ENCODE measurements at places on chromosomes 5 and 9.

- no peak for DNase-seq
These were observed 15.1 kb downstream of the ABCA2 start for GRCh38 chr9:137012694-137013570.

GRCh38 chr5:65305913-65306312 is 175.8 kb downstream of the ADAMTS6 start:
- DNase-seq: no peak

DNA sequence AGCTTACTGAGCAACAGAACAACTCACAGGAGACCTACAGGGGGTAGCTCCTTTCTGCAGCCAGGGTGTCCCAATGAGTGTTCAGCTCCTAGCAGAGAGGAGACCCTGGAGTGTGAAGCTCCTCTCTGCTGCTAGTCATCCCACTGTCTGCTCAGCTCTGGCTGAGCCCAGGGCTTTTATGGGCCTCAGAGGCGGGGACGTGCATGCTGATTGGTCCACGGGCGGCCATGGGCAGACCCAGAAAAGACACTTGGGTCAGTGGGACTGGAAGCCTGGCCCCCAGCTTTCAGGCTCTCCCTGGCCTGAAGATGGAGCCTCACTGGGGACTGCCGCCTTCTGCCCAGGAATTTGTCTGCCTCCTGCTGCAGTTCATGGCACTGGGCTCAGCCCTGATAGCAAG is 40.6 kb downstream of the TSPAN17 start:
- no peak for DNase-seq

DNA sequence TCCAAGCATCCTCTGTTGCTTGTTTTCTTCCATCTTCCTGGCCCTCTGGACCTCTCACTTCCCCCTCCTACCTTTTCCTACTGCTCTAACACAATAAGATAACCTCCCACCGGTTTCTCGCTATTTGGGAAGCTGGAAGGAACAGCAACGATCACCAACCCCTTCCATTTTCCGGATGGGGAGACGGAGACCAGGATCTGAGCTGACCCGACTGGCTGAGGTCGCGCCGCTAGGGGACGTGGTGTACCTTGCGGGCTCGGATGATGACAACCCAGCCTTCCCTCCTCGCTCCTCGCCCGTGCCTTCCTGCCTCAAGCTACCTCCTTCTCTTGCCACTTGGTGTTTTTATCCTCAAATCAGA is 1.9 kb downstream of the LPAR1 start:
- no peak for DNase-seq

DNA sequence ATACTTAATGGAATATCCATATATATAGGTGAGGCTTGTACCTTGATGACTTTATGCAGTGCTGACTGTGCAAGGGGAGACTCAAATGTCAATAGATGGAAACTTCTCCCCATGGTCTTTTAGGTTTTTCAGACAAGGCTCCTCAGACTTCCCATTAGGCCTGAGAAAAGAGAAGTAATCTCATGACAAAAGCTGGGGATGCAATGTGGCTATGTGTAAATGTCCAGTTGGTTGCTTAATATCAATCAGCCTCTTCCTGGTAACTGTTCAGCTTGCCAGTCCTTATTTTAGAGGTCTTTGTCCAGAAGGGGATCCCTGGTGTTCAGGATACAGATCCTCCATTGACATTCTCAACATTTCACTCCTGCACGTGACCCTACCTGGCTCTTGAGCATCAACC is 621.1 kb upstream of the CDH18 start:
- DNase-seq: no peak

GRCh38 chr9:130331573-130331972 is 66.0 kb downstream of the HMCN2 start:
- no peak for DNase-seq

DNA sequence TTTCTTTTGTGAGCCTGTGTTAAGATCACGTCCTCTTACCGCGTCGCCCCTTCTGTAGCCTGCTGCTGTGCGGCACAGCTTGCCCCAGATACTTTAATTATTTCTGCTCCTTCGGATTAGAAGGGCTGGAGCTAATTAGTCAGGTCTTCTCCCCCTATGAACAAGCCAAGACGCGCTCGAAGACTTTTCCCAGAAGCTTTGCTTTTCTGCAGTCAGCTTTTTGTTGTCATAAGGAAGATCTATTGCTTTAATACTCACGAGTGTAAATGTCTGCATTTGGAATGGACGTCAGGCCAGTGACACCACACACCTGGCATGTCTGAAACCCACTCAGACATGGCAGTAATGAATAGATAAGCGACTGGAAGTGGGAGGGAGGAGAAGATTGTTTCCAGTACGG is 37.0 kb downstream of the PRUNE2 start:
- DNase-seq: no peak

DNA sequence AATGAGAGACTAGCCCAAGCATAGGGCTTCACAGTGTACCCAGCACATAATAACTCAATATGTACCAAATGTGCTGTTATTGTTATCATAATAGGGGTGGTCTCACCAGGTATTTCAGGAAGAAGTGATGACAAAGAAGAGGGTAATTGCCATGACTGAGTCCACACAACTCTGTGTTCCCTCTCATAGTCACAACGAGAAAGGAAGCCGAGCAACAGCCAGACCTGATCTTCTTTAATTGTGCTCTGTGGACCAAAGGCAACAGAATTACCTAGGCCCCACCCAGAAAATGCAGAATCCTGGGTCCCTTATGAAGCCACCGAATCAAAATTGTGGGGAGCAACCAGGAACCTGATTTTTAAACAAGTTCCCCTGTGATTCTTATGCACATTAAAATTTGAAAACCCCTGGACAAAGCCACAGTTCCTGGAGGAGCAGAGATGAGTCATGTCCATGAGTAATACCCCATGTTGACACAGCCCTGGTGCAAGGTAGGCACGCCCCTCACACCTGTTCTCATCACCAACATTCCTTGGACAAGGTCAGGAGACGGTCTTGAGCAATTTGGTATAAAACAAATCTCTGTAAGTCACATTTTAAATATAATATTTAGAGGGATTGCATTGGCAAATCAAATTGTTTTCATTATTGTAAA is 5.2 kb downstream of the FGF1 start:
- no peak for DNase-seq

- DNase-seq: no peak
These were observed 30.2 kb downstream of the C5orf15 start for GRCh38 chr5:133938039-133938821.

DNA sequence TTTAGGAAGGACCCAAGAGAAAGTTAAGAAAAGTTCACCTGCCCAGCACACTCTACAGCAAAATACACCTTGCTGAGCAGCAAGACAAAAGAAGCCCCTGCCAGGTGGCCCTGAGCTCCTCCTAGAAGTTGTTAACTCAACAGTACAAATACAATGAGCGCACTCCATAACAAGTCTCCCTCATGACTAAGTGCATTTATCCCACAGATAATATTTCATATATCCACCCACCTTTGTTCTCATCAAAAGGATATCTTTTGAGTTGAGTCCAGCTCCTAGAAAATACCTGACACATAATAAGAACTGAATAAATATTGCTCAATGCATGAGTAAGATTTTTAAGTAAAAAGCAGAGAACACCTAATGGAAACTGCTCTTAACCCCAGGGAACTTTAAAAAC is 73.3 kb downstream of the ABCA1 start:
- no peak for DNase-seq

DNA sequence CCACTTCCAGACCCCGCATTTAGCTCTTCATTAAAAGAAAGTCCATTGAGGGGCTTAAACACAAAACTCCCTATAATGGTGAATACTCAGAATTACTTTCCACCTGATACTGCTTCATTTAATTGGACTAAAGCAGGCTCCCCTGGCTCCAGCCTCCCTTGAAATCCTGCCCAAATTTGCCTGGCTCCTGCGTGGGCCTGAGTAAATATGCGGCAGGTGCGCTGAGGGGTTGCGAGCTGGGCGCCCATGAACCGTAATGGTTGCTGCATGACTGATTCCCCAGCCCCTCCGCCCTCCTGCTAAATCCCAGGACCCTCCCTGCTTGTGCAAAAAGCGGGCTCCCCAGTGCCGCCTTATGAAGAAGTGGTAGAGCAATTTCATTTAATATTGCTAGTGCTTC is 639.7 kb downstream of the BNC2 start:
- no peak for DNase-seq

All from NCI-H187 treated with DMSO at 0.1 percent for 48 hours (cell line).